ENCODE measurements at places on chromosomes 1 and 21.

- DNase-seq = no peak
Measured at GRCh38 chr1:93990010-93990409, 80.8 kb upstream of the GCLM start.

GRCh38 chr1:156856282-156856785 lies 2.6 kb downstream of the INSRR start:
- no peak for DNase-seq

- no peak for DNase-seq
Measured at GRCh38 chr1:169624912-169625311, 5.0 kb downstream of the SELP start.

GRCh38 chr1:112393631-112393974 lies 2.4 kb upstream of the CTTNBP2NL start:
- DNase-seq = no peak

DNA sequence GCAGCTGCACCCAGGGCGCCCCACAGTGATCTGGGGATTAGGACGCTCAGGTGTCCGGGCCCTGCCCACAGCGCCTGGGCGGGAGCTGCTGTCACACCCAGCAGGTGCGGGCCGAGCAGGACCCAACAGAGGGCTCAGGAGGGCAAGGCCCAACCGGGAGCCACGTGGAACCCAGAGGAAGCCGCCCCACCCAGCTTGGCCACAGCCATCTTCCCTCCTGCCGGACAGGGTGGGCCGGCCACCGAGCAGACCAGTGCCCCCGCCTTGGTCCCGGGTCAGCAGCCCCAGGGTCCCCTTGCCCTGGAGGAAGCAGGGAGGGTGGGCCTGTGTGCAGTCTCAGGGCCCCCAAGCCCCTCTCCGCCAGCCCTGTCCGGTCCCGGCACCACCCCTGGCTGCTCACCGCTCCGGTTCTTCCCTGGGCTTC lies 6.3 kb upstream of the TTLL10 start:
- no peak for DNase-seq

- DNase-seq = no peak
Measured at GRCh38 chr21:21200103-21200938, 202.1 kb downstream of the NCAM2 start.

DNA sequence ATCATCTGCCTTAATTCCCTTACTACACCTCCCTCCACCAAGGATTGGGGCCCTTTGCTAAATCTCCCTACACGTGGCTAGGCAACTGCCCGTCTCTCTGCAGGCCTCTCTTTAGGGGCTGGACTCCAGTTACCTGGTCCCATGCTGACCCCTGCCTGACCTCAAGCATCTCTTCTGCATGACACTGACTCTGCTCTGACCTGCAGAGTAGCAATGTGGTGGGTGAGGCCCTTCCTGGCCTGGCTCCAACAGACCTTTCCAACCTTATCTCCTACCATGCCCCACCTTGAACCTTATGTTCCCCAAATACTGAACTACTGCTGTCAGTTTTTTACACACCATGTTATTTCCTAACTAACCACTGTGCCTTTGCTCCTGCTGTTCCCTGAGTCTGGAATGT lies 45.9 kb upstream of the EPS15 start:
- no peak for DNase-seq

DNA sequence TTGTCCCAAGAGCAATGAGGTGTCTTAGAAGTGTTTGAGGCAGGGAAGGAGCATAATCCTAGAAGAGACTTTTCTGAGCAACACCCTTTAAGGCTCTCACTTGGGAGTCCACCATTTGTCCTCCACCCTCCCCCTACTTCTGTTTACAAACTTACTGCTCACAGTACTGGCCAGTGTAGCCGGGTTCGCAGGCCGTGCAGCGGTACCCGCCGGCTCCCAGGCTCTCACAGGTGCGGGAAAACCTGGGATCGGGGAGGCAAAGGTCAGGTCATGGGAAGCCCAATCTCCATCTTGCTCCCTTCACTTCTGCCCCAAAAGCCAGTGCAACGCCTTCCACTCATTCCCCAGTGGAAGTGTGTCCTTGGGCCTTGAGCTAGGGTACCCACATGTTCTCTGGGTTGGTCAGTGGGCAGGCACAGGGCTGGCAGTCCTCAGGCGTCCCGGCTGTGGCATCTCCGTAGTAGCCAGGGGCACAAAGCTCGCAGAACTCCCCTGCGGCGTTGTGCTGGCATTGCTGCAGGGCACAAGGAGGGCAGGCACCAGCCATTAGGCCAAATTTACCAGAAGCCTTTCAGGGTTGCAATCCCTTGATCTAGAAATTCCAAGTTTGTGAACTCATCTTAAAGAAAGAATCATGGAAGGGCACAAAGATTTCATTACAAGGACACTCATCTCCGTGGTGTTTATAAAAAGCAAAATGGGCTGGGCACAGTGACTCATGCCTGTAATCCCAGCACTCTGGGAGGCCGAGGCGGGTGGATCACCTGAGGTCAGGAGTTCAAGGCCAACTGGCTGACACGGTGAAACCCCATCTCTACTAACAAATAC lies 49.8 kb downstream of the LDLRAD2 start:
- DNase-seq = no peak

DNA sequence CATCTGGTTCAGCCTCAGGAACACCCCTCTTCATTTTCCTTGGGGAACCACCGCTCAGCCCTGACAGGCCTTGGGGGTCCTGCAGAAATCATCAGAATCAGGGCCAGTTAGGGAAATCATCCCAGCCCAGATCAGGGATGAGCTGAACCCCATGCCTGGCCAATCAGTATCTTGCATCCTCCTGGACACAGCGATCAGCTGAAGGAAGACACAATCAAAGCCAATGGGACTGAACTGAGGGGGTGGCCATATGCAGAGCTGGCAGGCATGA lies 395.4 kb downstream of the MATN1 start:
- no peak for DNase-seq

DNA sequence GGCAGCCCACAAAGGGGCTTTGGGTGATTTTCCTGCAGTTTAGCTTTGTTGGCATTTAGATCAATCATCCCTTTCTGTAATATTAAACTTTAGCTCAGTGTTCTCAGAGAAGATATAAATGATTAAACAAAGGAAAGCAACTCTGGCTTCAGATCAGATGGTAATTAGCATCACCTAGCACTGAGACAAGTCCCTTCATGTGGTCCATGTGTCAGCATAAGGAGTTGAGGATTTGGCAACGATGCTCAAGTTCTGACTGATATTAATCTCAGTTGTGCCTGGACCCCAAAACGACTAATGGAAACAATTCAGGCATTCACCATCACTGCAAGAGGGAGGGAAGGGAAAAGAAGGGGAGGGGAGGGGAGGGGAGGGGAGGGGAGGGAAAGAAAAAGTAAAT lies 60.4 kb downstream of the SEC16B start:
- no peak for DNase-seq

DNA sequence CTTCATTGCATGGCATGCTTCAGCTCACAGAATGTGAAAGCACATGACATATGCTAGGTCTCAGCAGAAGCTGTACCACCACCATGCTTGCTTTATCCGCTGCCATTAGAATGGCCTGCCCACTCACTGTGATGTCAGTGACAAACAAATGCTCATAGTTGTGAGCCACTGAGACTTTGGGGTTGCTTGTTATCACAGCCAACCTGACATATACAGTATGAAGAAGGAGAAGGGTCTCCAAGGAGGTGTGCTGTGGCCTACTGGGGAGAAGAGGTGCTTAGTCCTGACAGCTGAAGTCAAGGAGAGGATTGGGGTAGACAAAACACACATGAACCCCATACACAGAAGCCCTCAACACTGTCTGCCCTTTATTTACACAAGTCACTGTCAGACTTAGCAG lies 19.5 kb upstream of the TENT5C start:
- no peak for DNase-seq

DNA sequence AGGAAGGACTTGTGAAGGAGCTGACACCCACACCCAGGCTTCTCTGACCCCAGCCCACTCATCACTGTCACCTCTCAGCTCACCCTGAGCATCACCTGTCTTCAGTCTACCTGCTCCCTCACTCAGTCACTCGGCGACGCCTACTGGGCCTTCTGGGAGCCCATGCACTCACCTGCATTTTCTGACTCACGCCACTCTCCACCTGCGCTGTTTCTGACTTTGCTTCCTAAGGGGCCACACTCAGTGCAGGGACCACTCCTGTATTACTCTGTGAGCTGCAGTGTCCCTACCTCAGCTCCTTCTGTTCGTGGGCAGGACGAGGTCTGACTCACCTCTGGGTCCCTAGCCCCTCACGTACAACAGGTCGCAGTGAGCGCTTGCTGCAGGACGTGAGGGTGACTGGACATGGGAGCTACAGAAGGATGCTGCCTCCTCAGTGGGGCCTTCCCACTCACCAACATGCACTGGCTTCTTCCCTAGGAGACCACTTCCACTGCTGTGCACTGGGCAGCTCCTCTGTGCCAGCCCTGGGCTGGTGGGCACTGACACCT lies 102.3 kb downstream of the GLIS1 start:
- no peak for DNase-seq

- no peak for DNase-seq
Measured at GRCh38 chr1:232912845-232913580, 37.4 kb upstream of the NTPCR start.

DNA sequence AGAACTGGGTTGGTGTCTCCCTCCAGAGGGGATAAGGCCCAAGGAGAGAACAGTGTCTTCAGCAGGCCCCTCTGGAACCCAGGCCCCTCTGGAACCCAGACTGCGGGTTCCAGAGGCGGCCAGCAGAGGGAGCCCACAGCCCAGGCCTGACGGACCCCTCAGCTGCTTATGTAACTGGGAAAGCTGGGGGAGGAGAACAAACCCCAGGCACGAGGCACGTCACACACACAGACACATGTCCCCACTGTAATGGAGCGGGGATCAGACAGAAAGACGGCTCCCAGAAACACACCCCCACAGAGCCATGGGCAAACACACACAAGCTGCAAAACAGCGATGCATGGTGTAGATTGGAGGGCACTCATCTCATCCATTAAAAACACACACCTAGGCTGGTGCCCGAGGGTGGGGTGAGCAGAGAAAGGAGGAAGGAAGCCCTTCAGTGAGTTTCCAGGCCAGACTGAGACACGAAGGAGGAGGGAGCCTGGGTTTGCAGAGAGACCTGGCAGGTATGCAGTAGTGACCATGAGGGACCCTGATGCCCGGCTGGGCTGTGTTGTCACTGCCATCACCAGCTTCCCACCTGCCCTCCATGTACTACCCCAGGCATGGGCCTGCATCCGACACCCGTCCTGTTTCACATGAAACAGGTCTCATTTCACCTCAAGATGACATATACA lies 2.8 kb upstream of the IGSF8 start:
- peak; percentile 85 for DNase-seq

GRCh38 chr1:229454056-229454455 lies 20.2 kb upstream of the ACTA1 start:
- DNase-seq = no peak

- no peak for DNase-seq
Measured at GRCh38 chr1:164922585-164922984, 363.6 kb downstream of the PBX1 start.

- DNase-seq = no peak
Measured at GRCh38 chr1:5878971-5879370, 113.3 kb downstream of the NPHP4 start.

DNA sequence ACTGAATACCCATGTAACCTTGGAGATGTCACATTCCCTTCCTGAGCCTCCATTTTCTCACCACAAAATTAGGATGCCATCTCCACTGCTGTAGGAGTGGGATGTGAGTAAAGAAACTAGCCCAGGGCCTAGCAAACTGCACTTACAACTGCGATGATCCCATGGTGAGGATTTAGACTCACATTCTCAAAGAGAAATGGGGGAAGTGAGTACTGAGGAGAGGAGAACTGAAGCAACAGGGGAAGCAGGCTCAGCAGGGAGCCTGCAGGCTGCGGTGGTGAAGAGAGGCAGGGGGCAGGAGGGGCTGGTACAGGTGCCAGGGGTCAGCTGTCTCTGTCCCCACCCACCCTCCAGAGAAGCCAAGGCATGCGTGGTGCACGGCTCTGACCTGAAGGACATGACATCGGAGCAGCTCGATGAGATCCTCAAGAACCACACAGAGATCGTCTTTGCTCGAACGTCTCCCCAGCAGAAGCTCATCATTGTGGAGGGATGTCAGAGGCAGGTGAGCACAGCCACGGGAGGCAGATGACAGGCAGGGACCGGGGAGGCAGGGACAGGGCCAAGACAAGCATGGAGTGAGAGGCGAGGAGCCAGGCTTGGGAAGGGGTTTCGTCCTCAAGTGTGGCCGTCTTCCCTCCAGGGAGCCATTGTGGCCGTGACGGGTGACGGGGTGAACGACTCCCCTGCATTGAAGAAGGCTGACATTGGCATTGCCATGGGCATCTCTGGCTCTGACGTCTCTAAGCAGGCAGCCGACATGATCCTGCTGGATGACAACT lies 16.4 kb upstream of the ATP1A4 start:
- DNase-seq = no peak

- no peak for DNase-seq
Measured at GRCh38 chr1:108012553-108012952, 47.6 kb upstream of the VAV3 start.

GRCh38 chr1:5308249-5308648 lies 653.8 kb downstream of the AJAP1 start:
- no peak for DNase-seq

GRCh38 chr1:20183616-20184271 lies 2.2 kb upstream of the UBXN10 start:
- no peak for DNase-seq

DNA sequence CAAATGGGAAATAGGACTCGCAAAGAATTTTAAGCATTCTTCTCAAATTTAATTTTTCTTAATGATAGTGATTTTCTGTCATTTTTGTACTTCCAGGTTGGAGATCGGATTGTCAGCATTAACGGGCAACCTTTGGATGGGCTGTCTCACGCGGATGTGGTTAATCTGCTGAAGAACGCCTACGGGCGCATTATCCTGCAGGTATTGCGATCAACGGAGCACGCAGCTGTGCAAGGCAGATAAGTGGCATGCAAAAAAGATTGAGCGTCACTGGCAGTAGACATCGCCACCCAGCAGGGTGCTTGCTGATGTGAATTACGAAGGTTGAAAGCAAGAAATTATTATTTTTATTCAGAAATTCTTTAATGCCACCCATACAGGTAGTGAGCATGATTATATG lies 65.9 kb upstream of the L1TD1 start:
- DNase-seq = no peak

- DNase-seq = no peak
Measured at GRCh38 chr21:41601573-41602368, 93.8 kb upstream of the TMPRSS2 start.

DNA sequence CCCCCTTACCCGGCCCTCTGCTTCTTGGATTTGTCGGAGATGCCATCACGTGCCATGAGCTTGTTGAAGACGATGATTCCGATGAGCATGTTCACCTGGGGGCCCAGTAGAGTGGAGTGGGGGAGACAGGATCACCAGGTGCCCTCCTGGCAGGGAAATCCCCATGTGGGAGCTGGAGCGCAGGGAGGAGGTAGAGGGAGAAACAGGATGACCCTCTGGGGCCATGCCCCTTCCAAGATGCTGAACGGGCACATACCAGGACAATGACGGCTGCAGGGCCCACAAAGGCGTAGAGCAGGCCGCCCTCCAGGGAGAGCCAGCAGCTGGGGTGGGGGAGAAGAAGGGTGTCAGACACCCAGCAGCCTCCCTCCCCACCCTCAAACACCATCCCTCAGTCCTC lies 28.6 kb downstream of the ADGRB2 start:
- no peak for DNase-seq

GRCh38 chr1:55420929-55421716 lies 206.0 kb upstream of the USP24 start:
- no peak for DNase-seq
